Astrocyte (in vitro differentiated cells and primary cell): ENCODE measurements at places on chromosomes 5 and 9.
A peak's percentile ranks its signal among the peaks of the same experiment; 100 is the strongest.

DNA sequence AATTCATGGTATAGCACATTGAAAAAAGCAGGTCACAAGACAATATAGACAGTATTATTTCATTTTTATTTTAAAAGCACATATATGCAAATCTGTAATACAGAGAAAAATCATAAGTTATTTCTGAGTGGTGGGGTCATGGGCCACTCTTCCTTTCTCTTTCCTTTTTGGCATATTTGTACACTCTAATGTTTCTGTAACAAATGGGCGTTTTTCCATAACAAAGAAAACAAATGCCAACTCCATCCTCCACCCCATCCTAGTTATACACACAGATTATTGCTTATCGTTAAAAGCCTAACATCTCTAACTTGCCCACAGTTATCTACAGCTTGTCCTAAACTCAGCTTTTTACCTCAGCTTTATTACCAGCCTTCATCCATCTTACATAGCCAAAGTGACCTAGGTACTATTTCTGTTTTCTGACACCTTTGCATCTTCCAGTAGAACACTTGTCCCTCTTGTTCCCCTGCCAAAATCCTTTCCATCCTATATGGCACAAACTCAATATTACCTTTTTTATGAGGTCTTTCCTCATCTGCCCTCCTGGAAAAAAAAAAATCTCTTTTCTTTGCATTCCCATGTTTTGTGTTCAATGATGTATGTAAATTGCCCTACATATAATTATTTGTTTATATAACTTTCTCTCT lies 4.1 kb downstream of the KIAA0825 start:
- H3K36me3 ChIP-seq: no peaks in the 10 kb centered on the region
- DNase-seq: no peak
- H3K4me1 ChIP-seq: peaks cover 6% of the 10 kb centered on the region
- H3K27me3 ChIP-seq: no peaks in the 10 kb centered on the region

- H3K36me3 ChIP-seq: no peaks in the 10 kb centered on the region
- no peak for DNase-seq
- no peaks in the 10 kb centered on the region for H3K27me3 ChIP-seq
- no peak overlapping the region for H3K27ac ChIP-seq
Measured at GRCh38 chr5:80191991-80192398, 63.9 kb downstream of the SERINC5 start.

- DNase-seq: no peak
- H3K4me3 ChIP-seq: no peak overlapping the region
- no peaks in the 10 kb centered on the region for H3K36me3 ChIP-seq
- no peak overlapping the region for H3K27ac ChIP-seq
Measured at GRCh38 chr5:73399775-73400174, 48.8 kb downstream of the FOXD1 start.

DNA sequence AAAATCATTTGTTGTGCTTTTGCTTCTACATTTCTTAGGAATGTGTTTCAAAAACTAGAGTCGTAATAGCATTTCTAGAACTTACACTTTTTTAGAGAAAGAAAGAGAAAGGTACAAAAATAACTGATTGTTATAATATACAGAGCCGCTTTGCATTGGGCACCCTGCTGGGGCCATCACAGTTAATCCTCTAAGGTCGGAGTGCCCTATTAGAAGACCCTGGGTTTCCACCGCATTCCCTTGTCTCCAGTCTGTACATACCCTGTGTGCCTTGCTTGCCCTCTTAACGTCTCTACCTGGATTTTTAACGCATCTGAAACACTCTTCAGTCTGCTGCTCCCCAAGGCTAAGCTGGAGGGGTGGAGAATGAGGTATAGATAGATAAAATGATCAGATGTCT lies 1.3 kb downstream of the MARVELD2 start:
- DNase-seq: no peak
- H3K27me3 ChIP-seq: no peaks in the 10 kb centered on the region
- no peak overlapping the region for H3K27ac ChIP-seq
- H3K36me3 ChIP-seq: peaks cover 2% of the 10 kb centered on the region
- no peak overlapping the region for H3K4me3 ChIP-seq

GRCh38 chr5:145682197-145682899 lies 152.8 kb downstream of the PRELID2 start:
- no peaks in the 10 kb centered on the region for H3K4me1 ChIP-seq
- no peaks in the 10 kb centered on the region for H3K36me3 ChIP-seq
- no peak for DNase-seq
- H3K27me3 ChIP-seq: no peaks in the 10 kb centered on the region
- no peak overlapping the region for H3K4me3 ChIP-seq

- H3K27me3 ChIP-seq: no peaks in the 10 kb centered on the region
- no peak for DNase-seq
- no peaks in the 10 kb centered on the region for H3K36me3 ChIP-seq
- H3K27ac ChIP-seq: no peak overlapping the region
- peaks cover 1% of the 10 kb centered on the region for H3K4me1 ChIP-seq
Measured at GRCh38 chr5:68325065-68325580, 109.6 kb downstream of the PIK3R1 start.

- H3K27ac ChIP-seq: no peak overlapping the region
- no peaks in the 10 kb centered on the region for H3K27me3 ChIP-seq
- no peaks in the 10 kb centered on the region for H3K36me3 ChIP-seq
Measured at GRCh38 chr5:130605234-130605633, 559.8 kb downstream of the HINT1 start.

- H3K4me1 ChIP-seq: no peaks in the 10 kb centered on the region
- no peak overlapping the region for H3K4me3 ChIP-seq
- DNase-seq: no peak
Measured at GRCh38 chr5:136145030-136145429, 12.4 kb downstream of the SMAD5 start.

- no peak overlapping the region for H3K4me3 ChIP-seq
- H3K4me1 ChIP-seq: peaks cover 4% of the 10 kb centered on the region
- no peaks in the 10 kb centered on the region for H3K27me3 ChIP-seq
- DNase-seq: no peak
- H3K36me3 ChIP-seq: no peaks in the 10 kb centered on the region
- H3K27ac ChIP-seq: no peak overlapping the region
Measured at GRCh38 chr5:55483885-55484284, 50.9 kb downstream of the PLPP1 start.

DNA sequence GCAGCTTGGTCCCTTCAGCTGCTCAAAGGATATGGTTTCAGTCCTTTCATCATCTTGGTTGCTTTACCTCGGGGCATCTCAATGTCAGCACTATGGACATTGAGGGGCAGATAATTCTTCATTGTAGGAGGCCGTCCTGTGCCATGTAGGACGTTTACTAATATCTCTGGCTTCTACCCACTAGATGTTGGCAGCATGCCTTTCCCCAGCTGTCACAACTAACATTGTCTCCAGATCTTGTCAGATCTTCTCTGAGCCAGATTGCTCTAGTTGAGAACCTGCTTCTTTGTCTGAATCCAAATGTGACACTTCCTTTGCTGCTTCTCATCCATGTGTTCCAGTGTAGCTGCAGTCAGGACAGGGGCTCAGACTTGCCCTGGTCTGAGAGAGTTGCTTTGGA lies 10.3 kb downstream of the PTPA start:
- H3K4me3 ChIP-seq: no peak overlapping the region
- H3K4me1 ChIP-seq: peaks cover 9% of the 10 kb centered on the region
- H3K27ac ChIP-seq: no peak overlapping the region
- peaks cover 2% of the 10 kb centered on the region for H3K36me3 ChIP-seq
- H3K27me3 ChIP-seq: no peaks in the 10 kb centered on the region

DNA sequence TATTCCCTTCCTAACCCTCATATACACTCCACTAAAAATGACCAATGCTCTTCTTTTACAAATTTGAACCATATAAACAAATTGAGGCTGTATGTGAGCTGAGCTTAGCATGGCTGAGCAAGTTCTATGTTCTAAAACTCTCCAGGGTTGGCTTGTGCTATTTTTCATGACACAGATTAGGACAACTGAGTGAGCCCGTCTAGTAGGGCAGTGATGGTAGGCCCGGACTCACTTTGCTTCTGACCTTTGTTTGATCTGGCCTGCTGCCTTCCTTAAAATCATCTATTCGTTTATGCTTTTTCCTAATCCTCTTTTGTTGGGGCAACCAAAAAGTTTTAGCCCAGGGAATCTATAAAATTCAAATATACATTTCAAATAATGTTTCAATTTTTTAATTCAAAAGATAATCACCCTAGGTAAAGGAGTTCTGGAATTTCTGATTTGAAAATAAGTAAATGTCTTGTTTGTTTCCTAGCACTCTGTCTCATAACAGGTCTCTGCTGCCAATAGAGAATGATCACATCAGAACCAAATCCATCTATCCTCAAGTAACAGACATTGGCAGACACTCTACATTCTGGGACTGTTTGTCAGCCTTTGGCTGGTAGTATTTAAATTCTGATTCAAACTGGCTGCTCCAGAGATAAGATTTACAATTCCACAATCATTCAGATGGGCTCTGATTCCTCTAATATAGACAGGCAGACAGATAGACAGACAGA lies 217.0 kb upstream of the TARS1 start:
- H3K27ac ChIP-seq: no peak overlapping the region
- DNase-seq: peak; percentile 34
- no peak overlapping the region for H3K4me3 ChIP-seq
- H3K36me3 ChIP-seq: no peaks in the 10 kb centered on the region
- H3K4me1 ChIP-seq: no peaks in the 10 kb centered on the region
- no peaks in the 10 kb centered on the region for H3K27me3 ChIP-seq

DNA sequence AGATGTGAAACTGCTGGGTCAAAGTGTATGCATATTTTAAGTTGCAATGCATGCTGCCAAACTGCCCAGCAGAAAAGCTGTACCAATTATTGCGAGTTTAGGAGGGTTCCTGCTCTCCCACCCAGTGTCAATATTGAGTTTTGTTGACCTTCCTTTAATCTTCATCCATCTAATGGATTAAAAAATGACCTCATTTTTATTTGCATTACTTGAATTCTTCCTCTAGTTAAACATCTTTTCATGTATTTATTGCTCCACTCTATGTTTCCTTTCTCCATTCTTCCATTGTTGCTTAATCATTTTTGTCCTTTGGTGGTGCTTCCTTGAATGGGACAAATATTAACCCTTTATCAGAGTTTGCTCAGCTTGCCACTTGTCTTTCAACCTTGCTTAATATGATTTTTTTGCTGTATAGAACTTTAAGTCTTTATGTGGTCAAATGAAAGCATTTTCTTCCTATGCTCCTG lies 32.4 kb downstream of the TLE1 start:
- no peak overlapping the region for H3K4me3 ChIP-seq
- no peaks in the 10 kb centered on the region for H3K36me3 ChIP-seq
- no peak for DNase-seq
- peaks cover 8% of the 10 kb centered on the region for H3K4me1 ChIP-seq
- no peak overlapping the region for H3K27ac ChIP-seq

- no peak overlapping the region for H3K4me3 ChIP-seq
- peak; percentile 89 for DNase-seq
- peak overlapping the region; percentile 15 for H3K27ac ChIP-seq
- H3K36me3 ChIP-seq: no peaks in the 10 kb centered on the region
Measured at GRCh38 chr9:15697446-15697851, 144.6 kb downstream of the CCDC171 start.

DNA sequence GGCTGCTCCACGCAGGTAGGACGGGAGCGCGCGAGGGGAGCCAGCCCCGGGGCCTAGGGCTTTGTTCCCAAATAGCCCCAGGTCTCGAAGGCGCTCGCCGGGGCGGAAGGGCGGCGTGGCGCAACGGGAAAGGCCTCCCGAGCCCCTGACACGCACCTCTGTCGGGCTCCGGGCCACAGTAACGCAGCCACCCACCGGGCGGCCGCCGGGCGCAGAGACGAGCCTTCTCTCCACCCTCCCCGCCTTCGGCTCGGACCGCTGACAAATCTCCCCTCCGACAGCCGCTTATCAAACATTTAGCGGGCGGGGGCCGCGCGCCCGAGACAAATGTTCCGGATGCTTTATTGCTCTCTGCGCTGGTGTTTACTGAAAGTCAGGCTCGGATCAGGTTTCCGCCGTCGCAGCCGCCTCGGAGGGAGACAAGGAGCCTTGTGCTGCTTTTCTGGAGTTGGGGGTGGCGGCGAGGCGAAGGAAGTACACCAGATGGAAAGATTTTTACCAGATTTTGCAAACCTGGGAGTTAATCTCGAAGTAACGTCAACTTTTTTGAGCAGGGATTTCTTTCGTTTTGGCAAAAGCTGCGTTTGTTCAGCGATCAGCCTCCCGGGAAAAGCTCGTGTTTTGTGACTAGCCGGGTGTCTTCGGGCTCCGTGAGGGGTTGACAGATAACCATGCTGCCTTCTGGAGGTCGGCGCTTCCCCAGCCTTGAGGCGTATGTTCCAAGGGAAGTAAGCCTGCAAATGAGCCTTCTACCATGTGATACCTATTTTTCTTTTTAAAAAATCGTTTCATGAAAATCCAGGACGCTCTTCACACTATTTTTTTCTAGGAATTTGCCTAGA lies 950 bp downstream of the RGMB start:
- peak overlapping the region; percentile 82 for H3K4me3 ChIP-seq
- H3K4me1 ChIP-seq: peaks cover 13% of the 10 kb centered on the region
- DNase-seq: peak; percentile 62
- H3K27ac ChIP-seq: peak overlapping the region; percentile 73
- peaks cover 6% of the 10 kb centered on the region for H3K36me3 ChIP-seq

DNA sequence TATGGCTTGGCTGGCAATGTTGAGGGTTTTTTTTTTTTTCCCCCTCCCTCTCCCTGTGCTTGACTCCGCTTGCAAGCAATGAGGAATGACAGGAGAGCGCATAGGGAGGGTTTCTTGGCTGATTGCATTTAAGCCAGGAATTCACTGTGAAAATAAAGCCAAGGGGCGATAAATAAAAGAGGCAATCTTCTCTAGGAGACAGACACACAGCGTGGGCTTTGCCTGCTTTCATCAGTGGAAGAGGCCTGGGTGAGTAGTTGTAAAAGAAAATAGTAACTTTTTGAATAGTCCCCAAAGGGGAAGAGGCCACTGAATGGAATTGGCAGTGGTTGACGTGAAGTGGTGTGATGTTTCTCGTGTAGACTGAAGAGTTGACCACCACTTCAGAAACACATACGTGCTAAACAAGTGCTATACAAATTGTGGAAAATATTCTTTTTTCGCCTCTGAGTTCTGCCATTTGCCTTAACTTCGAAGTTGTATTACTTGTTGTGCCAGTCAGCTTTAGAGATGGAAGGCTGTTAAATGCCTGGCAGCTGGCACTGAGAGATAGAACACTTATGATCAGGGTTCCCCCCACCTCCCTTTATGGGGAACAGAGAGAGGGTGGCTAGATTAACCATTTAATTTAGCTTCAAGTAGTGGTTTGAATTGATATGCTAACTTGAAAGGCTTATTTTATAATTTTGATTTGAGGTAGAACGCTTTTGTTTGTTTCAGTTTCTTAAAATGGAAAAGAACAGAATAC lies 3.0 kb downstream of the ZSWIM6 start:
- peaks cover 7% of the 10 kb centered on the region for H3K4me1 ChIP-seq
- H3K36me3 ChIP-seq: no peaks in the 10 kb centered on the region
- H3K4me3 ChIP-seq: peak overlapping the region; percentile 85
- H3K27ac ChIP-seq: peak overlapping the region; percentile 83
- peak; percentile 86 for DNase-seq
